Dermis blood vessel endothelial cell (primary cell): ENCODE measurements at places on chromosomes 5 and 9.
A peak's percentile ranks its signal among the peaks of the same experiment; 100 is the strongest.

DNA sequence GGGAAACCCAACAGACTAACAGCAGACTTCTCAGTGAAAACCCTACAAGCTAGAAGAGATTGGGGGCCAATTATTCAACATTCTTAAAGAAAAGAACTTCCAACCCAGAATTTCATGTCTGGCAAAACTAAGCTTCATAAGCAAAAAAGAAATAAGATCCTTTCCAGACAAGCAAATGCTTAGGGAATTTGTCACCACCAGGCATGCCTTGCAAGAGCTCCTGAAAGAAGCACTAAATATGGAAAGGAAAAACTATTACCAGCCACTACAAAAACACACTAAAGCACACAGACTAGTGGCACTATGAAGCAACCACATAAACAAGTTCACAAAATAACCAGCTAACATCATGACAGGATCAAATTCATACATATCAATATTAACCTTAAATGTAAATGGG, 131.1 kb downstream of the OR2K2 start:
- DNase-seq, result no peak

DNA sequence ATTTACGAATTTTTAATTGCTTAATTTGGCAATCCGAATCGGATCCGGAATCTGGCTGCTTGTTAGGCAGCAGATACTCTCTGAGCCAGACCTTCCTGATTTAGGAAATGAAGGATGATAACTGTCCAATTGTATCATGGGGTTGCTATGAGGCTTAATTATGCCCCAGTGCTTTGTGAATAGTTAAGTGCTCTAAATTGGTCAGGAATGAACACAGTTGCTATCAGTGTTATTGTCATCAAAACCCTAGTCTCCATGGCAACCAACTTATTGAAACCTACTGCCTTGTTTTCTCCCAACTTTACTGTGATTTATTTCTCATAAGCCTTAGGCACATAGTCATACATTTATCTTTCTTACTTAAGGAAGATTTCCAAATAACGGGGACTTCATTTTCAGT, 47.9 kb downstream of the MAMDC2 start:
- DNase-seq, result no peak

DNA sequence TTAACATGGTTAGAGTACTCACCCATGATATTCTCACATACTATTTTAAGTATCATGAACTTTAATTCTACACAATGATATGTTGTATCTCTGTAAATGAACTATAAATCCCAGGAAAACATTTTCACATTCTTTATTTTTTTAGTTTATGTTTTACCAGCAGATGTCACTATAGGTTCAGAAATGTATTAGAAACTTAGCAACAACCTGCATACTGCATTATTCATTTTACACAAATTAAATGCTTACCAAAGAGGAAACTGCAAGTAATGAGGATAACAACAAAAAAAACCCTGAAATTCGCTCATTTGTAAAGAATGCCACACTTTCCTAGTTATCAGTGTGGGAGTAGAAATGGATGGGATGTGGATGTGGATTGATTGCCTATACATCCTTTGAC, 217.5 kb upstream of the OTULINL start:
- DNase-seq, result peak; percentile 28

- DNase-seq, result no peak
Measured at GRCh38 chr5:26649000-26649399, 389.4 kb downstream of the CDH9 start.

GRCh38 chr5:132017316-132017715, 5.9 kb upstream of the ACSL6 start:
- DNase-seq, result no peak

DNA sequence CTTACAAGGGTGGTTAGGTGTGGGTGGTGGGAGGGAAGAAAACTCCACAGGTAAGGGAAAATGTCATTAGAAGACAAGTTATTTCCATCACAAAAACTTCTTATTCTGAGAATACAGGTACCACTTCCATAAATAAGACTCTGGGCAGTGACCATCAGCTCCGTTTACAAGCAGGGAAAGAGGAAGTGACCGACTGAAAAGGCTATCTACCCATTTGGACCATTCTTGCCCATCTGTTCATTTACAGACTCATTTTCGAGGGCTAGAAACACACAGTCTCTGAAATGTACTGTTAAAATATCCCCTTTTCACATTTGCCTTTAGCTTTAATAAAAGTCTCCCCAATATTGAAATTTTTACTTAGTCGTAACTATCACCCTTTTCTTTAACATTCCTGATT, 79.5 kb downstream of the TTC39B start:
- no peak for DNase-seq

DNA sequence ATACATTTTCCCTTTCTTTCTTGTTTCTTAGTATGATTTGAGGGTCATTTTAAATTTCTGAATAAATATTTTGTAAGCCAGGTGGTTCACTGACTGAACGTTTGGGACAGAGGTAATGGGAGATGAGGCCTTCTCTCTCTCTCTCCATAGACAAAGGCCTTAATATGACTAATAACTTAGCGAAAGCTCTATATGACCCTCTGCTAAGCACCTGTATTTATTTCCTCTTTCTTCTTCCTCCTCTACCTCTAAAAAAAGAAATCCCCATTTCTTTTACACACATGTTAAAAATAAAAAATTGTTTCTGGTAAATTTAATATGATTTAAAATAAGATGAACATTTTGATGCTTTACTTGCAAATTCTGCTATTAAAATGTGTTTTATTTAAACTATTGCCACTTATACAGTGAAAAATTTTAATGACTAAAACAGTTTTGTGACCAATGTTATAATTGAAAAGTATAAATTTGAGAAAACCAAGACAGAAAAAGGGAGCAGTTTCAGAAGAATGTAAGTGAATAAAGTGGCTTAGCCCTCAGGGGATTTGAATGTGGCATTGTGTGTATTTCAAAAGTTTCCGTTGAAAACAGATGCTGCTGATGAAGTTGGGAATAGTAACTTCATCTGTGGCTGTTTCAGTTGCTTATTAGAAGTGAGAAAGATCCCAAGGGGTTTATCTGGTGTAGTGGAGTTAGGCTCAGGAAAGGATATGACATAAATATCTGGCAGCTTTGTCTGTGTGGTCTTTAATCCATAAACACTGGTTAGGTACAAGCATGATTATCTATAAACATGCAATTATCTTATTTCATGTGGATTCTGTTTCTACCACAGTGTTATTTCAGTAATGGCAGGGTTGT, 128.6 kb upstream of the GRHPR start:
- DNase-seq, result peak; percentile 76

DNA sequence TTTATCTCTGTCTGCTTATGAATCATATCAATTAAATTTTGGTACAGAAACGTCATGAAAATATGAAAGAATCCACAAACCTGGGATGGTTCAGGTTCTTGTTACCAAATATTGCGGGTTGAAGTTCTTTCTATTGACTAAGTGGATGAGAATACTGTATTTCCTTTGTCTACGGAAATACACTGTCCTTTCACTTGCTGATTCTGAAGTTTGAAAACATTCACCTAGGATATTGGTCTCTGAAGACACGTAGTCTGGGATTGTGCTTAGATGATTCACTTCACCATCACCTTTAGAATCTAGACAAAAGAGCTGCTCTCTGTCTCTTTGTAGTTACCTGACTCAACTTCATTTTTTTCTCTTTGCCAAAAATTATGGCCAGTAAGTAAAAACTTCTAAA, 222.4 kb downstream of the FBN2 start:
- DNase-seq, result no peak

DNA sequence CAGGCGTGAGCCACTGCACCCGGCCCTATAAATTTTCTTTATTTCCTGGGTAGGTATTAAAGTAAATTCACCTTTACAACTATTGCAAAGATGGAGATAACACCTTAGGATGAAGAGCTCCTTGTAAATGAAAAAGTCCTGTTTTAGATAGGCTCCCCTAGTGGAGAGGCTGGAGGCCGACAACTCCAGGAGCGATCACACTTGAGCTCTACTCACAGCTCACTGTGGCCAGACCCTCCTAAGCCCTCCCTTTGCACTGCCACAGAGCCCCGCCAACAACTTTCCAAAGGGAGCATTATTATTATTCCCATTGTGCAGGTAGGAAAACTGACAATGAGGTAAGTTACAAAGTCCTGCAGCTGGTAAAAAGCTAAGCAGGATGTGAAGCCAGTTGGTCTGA, 139.1 kb upstream of the ERCC6L2 start:
- DNase-seq, result peak; percentile 25

DNA sequence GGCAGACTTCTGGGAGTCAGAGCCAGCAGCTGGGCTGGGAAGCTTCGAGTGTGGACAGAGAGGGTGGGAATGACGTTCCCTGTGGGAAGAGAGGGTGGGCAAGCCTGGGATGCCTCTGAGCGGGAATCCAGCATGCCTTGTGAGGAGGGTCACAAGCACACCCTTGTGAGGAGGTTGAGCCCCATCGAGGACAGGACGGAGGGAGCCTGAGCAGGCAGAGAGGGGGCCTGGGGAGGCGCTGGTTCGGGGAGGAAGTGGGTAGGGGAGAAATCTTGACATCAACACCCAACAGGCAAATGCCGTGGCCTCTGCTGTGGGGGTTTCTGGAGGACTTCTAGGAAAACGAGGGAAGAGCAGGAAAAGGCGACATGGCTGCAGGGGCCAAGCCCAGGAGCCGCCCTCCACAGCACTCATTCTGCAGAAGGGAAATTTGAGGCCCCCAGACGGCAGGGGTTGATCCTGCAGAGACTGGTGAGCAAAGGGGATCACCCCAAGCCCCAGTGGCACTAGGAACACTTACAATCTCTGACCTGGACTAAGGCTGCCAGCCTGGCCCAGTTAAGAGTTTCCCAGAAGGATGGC, 1.1 kb upstream of the IL13 start:
- no peak for DNase-seq

- DNase-seq, result no peak
Measured at GRCh38 chr9:16271967-16272366, 598.5 kb downstream of the BNC2 start.

DNA sequence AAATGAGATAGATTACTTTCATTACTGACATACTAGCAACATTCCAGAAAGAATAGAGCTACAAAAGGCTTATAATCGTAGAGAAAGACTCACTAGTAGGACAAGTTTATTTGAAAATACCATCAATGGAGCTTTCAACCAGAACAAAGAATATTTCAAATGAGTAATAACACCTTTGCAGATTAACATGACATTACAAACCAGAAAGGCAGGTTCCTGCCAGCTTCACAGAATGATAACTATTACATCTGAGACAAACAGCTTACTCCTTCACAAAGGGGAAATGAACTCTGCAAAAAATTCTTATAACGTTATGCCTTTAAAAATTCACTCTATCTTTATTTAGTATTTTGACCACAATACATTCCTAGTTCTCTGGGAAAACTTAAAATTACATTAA, 103.1 kb downstream of the EPB41L4A start:
- DNase-seq, result no peak
